ENCODE measurements at places on chromosomes 5 and 9. TPM values are rescaled to one million over a fixed set of nuclear protein-coding genes. Genes with fewer than 3 reads are reported as not detected.

DNA sequence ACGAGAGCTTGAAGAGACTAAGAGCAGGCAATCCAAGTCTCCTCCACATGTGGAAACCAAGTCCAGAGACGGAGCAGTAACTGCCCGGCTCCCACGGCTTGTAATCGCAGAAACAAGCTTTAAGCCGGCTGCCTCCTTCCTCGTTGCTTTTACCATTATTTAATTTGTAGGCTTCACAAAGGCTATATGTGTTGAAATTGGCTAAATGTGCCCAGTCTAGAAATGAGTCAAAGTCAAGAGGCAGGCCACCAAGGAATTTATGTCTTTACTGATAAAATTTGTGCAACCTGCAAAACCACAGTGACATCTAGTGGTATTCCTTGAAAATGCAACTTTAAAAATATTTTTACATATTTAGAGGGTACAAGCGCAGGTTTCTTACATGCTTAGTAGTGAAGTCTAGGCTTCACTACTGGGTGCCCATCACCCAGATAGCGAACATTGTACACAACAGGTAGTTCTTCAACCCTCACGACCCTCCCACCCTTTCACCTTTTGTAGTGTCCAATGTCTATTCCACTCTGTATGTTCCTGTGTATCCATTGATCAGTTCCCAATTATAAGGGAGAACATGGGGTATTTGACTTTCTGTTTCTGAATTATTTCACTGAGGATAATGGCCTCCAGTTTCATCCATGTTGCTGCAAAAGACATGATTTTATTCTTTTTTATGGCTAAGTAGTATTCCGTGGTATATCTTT lies 33.5 kb upstream of the EBF1 start:
- H3K27me3 ChIP-seq: peaks cover 14% of the 10 kb centered on the region
- no peak overlapping the region for H3K4me3 ChIP-seq
- no peak overlapping the region for H3K27ac ChIP-seq
- no peaks in the 10 kb centered on the region for H3K4me1 ChIP-seq

CLINT1 gene
- polyA plus RNA-seq: 75.7 TPM

DNA sequence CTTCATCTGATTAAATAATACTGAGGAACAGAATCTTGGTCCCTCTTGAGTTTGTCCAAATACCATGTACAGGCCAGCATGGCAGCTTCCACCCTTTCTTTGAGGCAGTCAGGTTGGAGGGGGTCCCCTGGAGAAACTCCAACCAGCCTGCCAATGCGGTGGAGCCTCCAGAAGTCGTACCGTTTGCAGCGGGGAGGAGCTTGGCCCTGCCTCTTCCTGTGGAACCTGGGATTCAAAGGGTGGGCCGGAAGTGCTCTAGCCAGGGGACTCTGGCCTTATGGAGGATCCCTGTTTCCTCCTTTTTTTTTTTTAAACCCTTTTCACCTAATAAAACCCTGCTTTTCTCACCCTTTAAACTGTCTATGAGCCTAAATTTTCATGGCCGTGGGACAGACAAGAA lies 216.3 kb upstream of the ZNF608 start:
- no peaks in the 10 kb centered on the region for H3K36me3 ChIP-seq
- H3K4me3 ChIP-seq: no peak overlapping the region
- H3K4me1 ChIP-seq: peaks cover 26% of the 10 kb centered on the region
- no peak overlapping the region for H3K27ac ChIP-seq
- H3K27me3 ChIP-seq: no peaks in the 10 kb centered on the region

DNA sequence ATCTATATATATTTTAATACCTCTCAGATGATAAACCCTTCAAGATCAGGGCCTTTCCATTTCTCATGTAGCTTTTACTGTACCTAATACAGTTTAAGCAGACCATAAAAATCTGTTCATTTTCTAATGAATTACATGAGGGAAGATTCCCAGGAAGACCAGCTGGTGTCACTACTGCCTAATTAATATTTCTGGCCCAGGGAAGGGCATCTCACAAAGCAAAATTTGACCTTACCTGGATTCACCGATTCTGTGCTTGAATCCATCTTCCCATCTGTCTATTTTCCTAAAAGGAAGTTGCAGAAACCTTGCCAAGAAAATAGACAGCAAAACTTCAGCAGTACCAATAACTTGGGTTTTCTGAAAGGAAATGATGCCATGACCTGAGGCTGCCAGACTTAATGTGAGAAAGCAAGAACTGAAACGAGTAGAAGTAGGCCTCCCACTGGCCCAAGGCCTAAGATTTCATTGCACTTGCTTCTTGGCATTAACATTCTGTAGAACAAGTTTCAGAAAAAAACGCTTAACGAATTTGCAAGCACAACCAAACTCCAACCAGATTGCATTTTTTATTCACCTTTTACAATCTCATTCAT lies 83.0 kb upstream of the GLIS3 start:
- H3K36me3 ChIP-seq: no peaks in the 10 kb centered on the region
- no peak overlapping the region for H3K4me3 ChIP-seq
- no peaks in the 10 kb centered on the region for H3K4me1 ChIP-seq
- no peaks in the 10 kb centered on the region for H3K27me3 ChIP-seq
- peak; percentile 12 for DNase-seq

GRCh38 chr9:16202221-16202620 lies 649.4 kb downstream of the CCDC171 start:
- H3K4me3 ChIP-seq: no peak overlapping the region
- H3K27ac ChIP-seq: no peak overlapping the region
- H3K4me1 ChIP-seq: peaks cover 5% of the 10 kb centered on the region
- peaks cover 3% of the 10 kb centered on the region for H3K27me3 ChIP-seq
- DNase-seq: no peak
- H3K36me3 ChIP-seq: no peaks in the 10 kb centered on the region

- H3K4me1 ChIP-seq: no peaks in the 10 kb centered on the region
- no peaks in the 10 kb centered on the region for H3K27me3 ChIP-seq
- no peak for DNase-seq
- H3K27ac ChIP-seq: no peak overlapping the region
- no peak overlapping the region for H3K4me3 ChIP-seq
Observed at GRCh38 chr5:128062172-128062746, 21.3 kb upstream of the SLC12A2 start.

- H3K36me3 ChIP-seq: peaks cover 22% of the 10 kb centered on the region
- peaks cover 3% of the 10 kb centered on the region for H3K27me3 ChIP-seq
- H3K4me1 ChIP-seq: peaks cover 18% of the 10 kb centered on the region
- no peak overlapping the region for H3K4me3 ChIP-seq
Observed at GRCh38 chr5:177511181-177511580, 1.6 kb upstream of the DOK3 start.

PCDHB3 gene
- polyA plus RNA-seq: not detected

DNA sequence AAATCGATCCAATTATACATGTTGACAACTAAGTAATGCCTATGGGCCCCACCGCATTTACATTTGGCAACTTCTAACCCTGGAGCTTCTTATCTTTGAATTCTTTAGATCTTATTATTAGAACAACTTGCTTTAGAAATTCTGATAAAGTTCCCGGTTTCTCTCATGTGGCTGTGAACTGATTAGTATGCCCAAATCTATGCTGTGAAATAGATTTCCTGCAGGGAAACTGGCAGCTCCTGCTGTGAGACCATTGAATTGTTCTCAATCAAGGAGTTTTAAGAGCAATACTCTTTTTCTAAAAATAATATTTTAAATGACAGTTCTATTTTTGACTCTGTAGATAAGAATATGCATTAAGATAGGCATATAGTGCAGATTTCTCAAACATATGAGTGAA lies 177.5 kb downstream of the GABRB2 start:
- no peak overlapping the region for H3K27ac ChIP-seq
- H3K4me1 ChIP-seq: no peaks in the 10 kb centered on the region
- no peak overlapping the region for H3K4me3 ChIP-seq
- no peaks in the 10 kb centered on the region for H3K36me3 ChIP-seq
- no peaks in the 10 kb centered on the region for H3K27me3 ChIP-seq
- no peak for DNase-seq

DNA sequence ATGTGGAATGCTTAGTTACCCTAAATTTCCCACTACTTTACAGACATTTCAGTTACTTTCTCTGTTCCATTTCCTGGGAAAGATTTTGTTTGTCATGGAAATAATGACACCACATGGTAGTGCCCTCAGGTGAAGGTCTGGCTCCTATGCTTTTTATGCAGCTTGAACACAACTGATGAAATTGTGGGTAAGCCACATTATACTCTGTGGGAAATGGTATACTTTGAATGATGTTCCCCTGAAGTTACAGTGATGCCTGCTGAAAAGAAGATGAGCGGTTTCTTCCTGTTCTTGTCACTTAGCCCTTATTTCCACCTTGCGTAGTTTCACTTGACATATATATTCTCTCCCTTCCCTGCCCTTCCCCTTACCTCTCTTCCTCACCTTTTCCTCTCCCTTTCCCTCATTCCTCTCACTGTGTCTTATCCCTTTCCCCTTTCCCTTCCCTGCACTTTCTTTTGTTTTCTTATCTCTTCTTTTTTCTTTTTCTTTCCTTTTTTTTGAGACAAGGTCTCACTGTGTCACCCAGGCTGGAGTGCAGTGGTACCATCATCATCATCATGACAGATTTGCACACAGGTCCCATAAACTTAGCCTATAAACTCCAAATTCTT lies 280.8 kb upstream of the IL12B start:
- DNase-seq: no peak
- no peak overlapping the region for H3K27ac ChIP-seq
- H3K4me3 ChIP-seq: no peak overlapping the region
- H3K4me1 ChIP-seq: no peaks in the 10 kb centered on the region

DNA sequence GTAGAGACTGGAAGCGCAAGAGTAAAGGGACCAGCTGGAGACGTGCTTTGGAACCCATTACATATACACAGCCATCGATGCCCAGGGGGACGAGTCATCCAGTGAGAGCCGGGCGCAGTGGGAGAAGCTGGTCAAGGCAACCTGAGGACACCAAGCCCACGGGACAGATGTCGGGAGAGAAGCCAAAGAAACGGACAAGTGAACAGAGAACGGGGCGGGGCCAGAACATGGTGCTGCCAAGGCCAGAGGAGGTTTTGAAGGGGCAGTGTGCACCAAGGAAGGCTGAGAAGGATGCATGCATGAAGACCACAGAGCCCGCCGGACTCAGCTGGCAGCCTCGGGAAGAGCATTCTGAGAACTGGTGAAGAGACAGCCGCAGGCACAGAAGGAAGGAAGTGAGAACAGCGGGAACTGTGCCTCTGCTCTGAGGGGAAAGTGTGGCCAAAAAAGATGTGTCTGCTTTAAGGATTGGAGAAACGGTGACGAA lies 20.3 kb downstream of the CAMSAP1 start:
- peak overlapping the region; percentile 78 for H3K4me3 ChIP-seq
- H3K27me3 ChIP-seq: no peaks in the 10 kb centered on the region
- no peak for DNase-seq
- H3K36me3 ChIP-seq: no peaks in the 10 kb centered on the region
- peaks cover 45% of the 10 kb centered on the region for H3K4me1 ChIP-seq
- H3K27ac ChIP-seq: peak overlapping the region; percentile 68

DNA sequence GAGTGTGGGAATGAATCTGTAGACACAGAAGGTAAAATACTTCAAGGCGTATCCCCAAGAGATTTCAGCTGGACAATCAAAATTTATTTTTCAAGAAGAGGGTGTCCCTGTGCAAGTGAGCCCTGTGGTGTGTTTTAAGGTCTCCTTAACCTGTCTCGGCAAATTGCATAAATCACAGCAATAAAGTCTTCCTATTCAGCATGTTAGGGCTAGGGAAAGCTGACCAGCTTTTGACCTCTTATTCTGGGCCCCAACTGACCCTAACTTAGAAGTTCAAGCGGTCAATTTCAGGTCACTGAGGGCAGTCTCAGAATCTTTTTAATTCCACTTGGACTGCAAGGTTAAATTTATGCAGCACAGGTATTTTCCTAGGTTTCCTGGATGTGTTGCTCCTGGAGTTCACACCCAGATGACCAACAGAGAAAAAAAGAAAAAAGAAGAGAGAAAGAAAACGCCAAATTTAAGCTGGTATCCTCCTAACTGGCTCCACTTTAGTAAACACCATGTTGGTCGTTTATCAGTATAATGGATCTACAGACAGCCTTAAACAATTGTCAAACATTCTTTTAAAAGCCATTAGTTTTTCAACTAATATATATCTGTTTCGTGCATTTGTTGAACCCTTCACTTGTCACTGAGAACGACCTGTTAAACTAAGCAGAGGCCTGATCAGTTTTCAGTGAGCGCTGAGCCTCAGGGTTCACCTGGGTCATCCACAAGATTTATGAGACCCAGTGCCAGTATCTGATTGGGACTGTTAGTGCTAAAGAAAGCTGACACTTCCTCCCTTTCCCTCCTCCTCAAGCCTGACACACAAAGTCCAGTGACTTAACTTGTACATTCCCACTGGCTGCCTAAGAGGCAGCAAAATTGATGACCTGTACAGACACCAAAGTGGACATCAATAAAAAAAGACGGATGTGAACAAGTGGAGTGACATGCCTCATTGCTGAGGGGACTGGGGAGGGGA lies 546.1 kb downstream of the NR2F1-AS1 start:
- no peak overlapping the region for H3K4me3 ChIP-seq
- H3K27me3 ChIP-seq: peaks cover 2% of the 10 kb centered on the region
- H3K36me3 ChIP-seq: no peaks in the 10 kb centered on the region
- no peaks in the 10 kb centered on the region for H3K4me1 ChIP-seq
- no peak for DNase-seq
- H3K27ac ChIP-seq: no peak overlapping the region

GRCh38 chr9:32502464-32502863 lies 23.5 kb downstream of the RIGI start:
- DNase-seq: no peak
- H3K4me1 ChIP-seq: peaks cover 22% of the 10 kb centered on the region
- H3K27ac ChIP-seq: peak overlapping the region; percentile 41
- no peaks in the 10 kb centered on the region for H3K27me3 ChIP-seq

SPOCK1 gene
- not detected for polyA plus RNA-seq

DNA sequence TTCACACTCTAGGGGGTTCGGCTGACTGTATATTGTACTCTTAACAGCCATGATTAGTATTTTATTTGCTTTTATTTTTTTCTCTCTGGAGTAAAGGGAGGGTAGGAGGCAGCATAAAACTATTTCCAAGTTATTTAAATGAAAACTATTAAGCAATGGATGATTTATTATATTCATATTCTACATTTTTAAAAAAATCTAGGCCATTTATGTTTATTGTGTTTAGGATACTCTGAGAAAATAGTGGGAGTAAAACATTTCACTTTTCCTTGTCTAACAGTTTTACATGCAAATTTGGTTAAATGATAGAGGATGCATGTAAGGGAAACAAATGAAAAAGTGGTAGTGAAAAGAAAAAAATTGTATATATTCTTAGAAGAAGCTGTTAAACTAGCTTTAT lies 276.3 kb downstream of the GAS1 start:
- peaks cover 4% of the 10 kb centered on the region for H3K27me3 ChIP-seq
- H3K36me3 ChIP-seq: peaks cover 6% of the 10 kb centered on the region
- H3K27ac ChIP-seq: no peak overlapping the region
- H3K4me3 ChIP-seq: no peak overlapping the region
- no peak for DNase-seq

- DNase-seq: no peak
- no peaks in the 10 kb centered on the region for H3K36me3 ChIP-seq
- no peak overlapping the region for H3K27ac ChIP-seq
- no peaks in the 10 kb centered on the region for H3K4me1 ChIP-seq
Observed at GRCh38 chr9:88738709-88739108, 203.7 kb downstream of the NXNL2 start.

DNA sequence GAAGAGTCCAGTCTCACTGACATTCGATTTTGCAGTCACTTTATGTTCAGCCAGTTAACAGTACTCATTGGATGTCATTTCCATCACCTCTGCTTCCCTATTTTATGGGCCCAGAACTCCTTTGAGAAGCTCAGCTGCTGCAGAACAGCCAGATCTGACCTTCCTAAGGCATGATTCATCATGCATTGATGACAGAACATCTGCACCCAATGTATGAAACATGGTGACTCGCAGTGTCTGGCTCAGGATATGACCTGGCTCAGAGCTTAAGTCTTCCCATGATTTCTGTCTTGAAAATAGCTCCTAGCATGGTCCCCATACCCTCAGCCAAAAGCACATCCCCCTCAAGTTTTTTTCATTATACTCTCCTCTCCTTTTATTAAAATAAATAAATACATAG lies 92.6 kb upstream of the TRIM32 start:
- DNase-seq: no peak
- H3K27ac ChIP-seq: no peak overlapping the region
- no peaks in the 10 kb centered on the region for H3K36me3 ChIP-seq
- no peak overlapping the region for H3K4me3 ChIP-seq
- H3K27me3 ChIP-seq: no peaks in the 10 kb centered on the region
